ENCODE measurements at places on chromosomes 7 and 10. TPM values are rescaled to one million over a fixed set of nuclear protein-coding genes. Genes with fewer than 3 reads are reported as not detected.
A peak's percentile ranks its signal among the peaks of the same experiment; 100 is the strongest.

Gene HOXA7
- 30.2 TPM for total RNA-seq

Gene PTPRN2
- 40.7 TPM for total RNA-seq

Gene NEUROG3
- 2.4 TPM for total RNA-seq

Gene OR2A25
- not detected for total RNA-seq

Gene TRPV5
- total RNA-seq = not detected

Gene ADCK2
- 26.3 TPM for total RNA-seq

Gene ARL3
- total RNA-seq = 2.5 TPM

Gene TMEM270
- not detected for total RNA-seq

Gene CALD1
- total RNA-seq = 36.7 TPM

Gene ERVW-1
- total RNA-seq = not detected

Gene SSC4D
- total RNA-seq = 0.50 TPM

Gene CPVL
- 4.7 TPM for total RNA-seq

DNA sequence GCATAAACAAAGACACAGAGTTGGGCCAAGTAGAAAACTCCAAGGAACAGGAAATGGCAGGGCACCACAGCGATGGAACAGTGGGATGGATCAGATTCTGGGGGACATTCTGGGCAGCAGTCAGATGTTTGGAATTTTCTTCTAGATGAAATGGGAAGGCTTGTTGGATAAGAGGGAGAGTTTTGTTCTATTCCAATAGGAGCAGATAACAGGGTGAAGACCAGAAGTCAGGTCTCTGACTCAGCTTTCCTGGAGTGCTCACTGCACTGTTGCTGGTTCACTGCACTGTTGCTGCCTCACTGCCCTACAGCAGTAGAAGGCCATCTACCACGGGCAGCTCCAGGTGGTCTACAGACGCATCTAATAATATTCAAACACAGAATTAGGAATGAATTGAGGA is 135.6 kb downstream of the ATE1 start:
- no peak for DNase-seq

DNA sequence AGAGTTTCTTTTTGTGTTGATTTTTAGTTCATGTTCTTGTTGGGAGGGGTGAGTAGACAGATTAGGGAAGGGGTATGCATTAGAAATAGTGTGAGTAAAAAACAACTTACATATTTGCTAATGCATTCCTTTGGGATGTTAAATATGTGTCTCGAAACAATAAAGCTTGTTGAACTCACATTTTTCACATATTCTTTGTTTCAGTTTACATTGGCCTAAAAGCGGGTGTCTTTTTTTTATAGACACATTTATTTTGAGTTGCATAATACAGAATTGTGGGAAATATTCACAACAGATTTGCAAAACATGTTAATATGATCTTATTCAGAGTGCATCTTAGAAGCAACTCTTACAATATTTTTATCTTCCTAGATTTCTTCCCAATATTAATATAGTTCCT is 337.5 kb upstream of the CNTNAP2 start:
- no peak for DNase-seq

DNA sequence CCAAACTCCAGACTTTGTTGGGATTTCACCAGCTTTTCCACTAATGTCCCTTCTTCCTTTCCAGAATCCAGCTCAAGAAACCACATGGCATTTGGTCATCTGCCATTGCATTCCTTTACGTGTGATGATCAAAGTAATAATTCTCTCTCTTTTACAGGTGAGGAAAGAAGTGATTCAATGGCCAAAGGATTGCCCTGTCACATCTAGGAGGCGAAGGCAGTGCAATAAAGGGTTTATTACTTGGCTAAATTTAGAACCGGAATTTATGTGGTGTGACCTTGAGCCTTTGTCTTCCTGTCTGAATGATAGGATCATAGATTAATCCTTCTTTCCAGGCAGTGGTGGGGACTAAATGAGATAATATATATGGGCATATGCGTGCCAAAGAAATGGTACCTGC is 58.3 kb upstream of the COBL start:
- DNase-seq = no peak

GRCh38 chr10:75433216-75433615 is 1.8 kb downstream of the LRMDA start:
- DNase-seq = no peak

GRCh38 chr10:93797825-93798224 is 40.1 kb downstream of the LGI1 start:
- DNase-seq = no peak

GRCh38 chr7:30983042-30983913 is 19.5 kb downstream of the GHRHR start:
- peak; percentile 83 for DNase-seq

DNA sequence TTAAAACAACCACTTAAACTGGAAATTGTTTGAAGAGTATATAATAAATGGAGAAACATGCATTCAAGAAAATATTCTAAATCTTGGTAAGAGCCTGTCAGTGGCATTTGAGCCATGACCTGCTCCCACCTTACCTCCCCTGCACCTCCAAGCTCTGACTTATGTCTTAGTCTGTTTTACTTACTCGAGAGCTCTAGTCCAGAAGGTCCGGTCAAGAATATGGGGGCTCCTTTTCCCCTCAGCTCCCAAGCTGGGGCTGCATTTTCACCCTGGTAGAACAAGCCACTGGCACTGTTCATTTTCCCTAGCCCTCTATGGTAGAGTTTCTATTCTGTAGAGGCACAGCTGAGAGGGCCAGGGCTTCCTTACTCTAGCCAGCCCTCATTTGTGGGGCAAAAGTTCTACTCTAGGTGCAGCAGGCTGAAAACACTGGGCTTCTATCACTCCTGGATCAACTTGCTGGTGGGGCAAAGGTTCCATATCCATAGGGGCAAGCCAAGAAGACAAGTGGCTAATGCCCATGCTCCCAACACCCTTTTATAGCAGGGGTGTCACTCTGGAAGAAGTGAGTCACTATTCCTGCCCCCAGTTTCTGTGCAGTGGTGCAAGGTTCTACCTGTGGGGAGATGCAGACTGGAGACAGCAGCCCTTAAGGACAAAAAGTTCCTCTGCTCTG is 40.6 kb downstream of the ZNF438 start:
- DNase-seq = no peak

GRCh38 chr7:92052684-92053083 is 81.6 kb downstream of the CYP51A1 start:
- no peak for DNase-seq

DNA sequence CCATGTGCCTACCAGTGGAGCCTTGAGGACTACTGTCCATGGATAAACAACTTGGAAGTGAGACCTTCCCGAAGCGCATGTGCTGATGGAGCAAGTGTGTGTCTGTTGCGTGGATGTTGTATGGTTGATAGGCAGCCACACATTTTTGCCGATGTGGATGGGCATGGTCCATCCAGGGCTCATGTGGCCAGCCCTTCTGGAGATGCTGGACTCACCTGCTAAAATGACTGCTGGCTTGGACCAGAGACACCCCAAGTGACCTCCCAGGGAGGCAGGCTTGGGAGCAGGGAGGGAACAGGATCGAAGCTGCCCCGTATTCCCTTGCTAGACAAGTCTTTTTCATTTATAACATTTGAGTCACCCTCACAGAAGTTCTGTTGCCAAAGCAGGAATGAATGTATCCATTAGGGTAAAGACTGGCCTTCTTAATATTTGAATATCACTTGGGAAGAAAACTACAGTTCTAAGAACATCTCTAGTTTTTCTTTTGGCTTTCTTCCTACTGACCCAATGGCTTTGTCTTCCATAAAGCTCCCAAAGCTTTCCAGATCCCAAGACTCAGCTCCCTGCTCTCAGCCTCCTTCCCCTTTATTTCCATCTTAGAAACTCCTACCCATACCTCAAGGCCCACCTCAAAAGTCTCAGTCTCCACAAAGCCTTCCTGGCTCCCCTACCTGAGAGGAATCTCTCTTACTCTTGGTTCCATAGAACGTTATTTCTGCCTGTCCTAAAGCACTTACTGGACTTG is 3.0 kb downstream of the PTPRE start:
- no peak for DNase-seq

- DNase-seq = no peak
These were observed 34.0 kb upstream of the CCDC7 start for GRCh38 chr10:32411797-32412498.

DNA sequence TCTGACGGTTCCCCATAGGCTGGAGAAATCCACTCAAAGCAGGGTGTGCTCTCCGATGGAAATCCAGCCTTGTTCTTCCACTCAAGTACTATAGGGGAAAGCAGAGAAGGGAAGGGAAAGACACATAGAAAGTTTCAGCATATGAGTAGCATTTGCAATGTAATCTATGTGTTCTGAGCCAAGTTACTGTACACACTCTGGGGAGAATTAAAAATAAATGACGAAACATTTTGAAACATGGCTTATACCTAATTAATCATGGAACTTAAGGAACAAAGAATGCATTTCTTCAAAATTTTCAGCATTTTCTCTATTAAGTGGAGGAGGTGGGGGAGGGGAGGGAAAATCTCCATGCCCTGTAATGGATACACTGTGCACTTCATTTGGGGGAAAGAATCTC is 198.1 kb upstream of the HABP2 start:
- no peak for DNase-seq

DNA sequence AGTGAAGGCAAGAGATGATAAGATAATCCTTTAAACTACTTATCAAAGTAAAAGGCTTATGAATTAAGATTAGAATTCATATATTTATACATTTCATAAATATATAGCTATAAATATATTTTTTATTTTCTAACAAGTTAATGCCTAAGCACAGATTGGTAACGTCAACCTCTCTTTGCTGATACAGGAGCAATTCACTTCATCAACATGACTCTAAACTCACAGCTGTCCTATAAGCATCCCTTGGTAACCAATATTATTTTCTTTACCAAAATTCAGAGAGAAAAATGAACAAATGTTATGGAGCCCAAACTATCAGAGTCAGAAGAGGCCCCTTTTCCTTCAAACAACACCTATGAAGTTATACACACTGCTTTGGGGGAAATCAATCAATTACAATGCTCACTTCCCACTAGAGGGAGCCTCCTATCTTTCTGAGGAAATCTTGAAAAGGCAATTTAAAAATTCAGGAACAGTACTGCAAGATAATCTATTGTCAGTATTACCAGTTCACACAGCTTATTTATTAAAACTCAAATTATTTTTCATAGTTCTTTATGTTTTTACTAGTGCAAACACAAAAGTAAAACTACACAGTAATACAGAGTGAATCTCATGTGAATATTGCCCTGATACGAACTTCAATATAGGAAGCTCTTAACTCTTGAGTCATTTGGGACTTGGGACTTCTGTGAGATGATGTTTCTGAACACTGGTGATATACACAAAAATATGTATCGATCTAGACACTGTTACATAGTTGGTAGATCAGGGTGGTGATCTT is 51.0 kb upstream of the NOBOX start:
- no peak for DNase-seq

DNA sequence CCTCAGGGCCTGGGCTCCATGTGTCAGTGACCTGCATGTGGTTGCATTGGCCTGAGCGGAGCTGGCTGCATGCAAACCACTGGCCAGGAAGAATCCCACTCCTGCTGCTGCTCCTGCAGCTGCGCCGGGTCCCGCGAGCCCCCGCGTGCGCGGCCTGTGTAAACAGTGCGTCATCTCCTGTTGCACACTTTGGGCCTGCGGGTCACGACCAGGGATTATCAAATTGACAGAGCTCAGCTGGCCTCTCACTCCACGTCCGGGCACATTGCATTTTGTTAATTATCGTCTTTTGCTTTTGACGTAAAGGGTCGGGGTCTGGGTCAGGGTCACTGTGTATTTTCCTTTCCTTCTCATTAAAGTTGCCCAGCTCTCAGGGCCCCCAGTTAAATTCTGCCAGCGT is 132.6 kb downstream of the RGS10 start:
- peak; percentile 37 for DNase-seq

GRCh38 chr10:46328853-46329689 is 42.3 kb downstream of the ANTXRL start:
- DNase-seq = no peak

DNA sequence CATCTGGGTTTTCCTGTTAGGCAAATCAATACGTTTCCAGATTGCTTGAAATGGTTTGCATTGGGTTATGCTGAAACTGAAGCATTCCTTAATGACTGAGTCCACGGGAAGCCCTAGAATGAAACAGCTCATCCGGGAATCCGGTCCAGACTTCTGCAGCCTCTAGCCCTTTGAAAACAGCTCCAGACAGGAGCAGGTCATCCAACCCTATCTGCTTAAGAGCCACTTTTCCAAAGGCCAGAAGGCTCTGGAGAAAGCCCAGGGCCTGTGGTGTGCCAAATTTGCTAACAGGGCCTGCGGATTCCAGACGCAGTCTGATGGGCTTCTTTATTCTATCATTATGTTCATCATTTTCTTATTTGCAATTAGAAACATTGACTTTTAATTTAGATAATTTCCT is 265.4 kb downstream of the SKIDA1 start:
- DNase-seq = no peak

DNA sequence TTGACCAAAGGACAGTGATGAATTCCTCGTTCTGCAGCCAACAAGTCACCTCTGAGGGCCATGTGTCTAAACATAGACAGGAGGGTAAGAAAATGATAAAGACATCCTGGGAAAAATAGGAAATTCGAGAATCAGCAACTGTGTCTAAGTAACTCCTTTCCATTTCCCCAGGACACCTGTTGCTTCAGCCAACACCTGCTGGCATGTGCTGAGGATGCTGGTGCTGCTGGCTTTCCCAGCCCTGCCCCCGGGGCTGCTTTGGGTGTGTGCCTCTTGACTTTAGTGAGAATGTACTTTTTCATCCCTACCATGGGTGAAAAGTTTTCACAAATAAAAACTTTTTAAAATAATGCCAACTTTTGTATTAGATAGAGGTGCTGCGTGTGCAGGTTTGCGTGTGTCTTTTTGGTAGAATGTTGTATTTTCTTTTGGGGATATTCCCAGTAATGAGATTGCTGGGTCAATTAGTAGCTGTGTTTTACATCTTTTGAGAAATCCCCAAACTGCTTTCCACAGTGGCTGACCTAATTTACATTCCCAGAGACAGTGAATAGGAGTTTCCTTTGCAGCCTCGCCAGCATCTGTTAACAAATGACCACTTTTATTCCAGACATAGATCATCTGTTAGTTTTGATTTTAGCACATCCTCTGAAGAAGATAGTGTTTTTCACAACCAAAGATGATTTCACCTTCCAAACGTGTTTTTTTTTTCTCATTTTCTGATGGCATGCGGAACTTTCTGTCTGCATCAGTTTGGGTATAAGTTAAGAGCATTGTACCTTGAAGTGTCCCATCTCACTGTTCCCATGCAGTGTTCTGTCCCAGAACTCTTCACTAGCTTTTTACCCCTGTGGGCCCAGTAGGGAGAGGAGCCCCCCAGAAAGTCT is 104.2 kb upstream of the ACBD5 start:
- DNase-seq = no peak

DNA sequence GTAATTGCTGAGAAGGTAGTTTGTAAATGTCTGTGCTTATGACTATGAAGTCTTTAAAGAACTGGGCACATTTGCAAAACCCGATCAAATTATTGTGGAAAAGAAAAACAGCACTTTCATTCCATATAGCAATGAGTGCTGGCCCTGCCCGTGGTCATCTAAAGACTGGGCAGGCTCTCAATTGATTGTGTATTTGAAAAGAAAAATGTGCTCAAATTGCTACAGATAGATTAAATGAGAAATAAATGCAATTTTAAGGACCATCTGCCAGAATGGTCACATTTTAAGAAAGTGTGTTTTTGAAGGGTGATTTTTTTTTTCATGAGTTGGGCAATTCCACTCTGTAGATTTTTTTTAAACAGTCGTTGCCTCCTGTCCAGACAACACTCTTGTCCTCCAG is 672.2 kb downstream of the SDK1 start:
- DNase-seq = no peak

- no peak for DNase-seq
These were observed 33.7 kb downstream of the CYP2C8 start for GRCh38 chr10:95035332-95036295.

All from left colon (tissue), 2 donors.